ENCODE measurements at places on chromosomes 12 and 14.

- no peak for DNase-seq
These were observed 461.1 kb downstream of the LRIG3 start for GRCh38 chr12:58459191-58459590.

DNA sequence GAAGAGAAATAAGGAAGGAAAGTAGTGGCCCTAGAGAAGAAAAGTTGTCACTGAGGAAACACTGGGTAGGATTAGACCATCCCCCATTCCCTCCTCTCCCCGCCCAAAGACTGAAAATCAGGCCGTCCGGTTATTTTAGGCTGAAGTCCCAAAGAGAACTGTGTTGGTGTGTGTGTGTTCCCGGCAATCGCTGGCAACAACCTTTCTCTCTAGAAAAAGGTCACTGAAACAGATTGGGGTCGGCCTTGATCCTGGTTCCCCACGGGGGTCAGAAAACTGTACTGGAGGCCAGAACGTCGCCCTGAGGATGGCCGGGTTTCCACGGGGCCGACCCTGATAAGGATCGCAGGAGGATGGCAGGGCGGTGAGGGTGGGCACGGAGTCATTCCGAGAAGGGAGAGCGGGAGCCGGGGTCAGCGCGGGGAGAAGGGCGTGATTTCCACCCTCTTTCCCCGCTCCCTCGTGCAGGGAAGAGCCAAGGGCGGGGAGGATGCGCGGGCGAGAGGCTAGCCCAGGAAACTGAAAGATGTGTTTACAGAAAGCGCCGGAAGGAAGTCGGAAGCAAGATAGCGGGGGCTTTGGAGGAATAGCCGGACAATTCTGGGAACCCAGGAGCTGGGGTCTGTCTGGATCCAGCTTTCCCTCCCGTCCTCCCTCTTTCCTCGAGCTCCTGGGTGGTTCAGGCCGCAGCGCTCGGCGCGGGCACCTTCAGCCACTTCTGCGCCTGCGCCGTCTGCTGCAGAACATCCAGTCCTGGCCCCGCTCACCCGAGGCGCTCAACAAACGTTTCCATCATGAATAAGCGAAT lies 25.3 kb upstream of the SPTLC2 start:
- DNase-seq: peak; percentile 30

DNA sequence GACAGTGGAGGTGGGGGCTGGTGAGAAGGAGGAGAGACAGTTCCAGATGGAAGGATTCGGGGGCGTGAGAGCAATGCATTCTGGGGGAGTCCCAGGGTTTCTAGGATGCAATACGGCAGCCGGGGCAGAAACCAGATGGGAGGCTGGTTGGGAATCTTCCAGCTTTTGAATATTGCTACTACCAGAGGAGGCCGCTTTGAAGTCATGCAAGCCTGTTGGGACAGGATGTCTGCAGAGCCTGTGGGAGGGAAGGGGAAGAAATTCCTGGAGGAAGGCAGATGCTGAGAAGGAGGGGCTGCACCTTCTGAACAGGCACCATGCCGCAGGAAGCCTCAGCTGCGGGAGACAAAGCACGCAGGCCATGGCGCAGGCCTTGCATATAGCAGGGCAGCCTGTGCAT lies 105.4 kb downstream of the APAF1 start:
- no peak for DNase-seq

GRCh38 chr12:27922531-27923139 lies 49.9 kb downstream of the PTHLH start:
- DNase-seq: no peak

- DNase-seq: no peak
These were observed 15.5 kb downstream of the MORN3 start for GRCh38 chr12:121653999-121654398.

- DNase-seq: no peak
These were observed 65.2 kb downstream of the SRGAP1 start for GRCh38 chr12:63909746-63910145.

GRCh38 chr14:74667758-74668157 lies 45.1 kb downstream of the AREL1 start:
- no peak for DNase-seq

DNA sequence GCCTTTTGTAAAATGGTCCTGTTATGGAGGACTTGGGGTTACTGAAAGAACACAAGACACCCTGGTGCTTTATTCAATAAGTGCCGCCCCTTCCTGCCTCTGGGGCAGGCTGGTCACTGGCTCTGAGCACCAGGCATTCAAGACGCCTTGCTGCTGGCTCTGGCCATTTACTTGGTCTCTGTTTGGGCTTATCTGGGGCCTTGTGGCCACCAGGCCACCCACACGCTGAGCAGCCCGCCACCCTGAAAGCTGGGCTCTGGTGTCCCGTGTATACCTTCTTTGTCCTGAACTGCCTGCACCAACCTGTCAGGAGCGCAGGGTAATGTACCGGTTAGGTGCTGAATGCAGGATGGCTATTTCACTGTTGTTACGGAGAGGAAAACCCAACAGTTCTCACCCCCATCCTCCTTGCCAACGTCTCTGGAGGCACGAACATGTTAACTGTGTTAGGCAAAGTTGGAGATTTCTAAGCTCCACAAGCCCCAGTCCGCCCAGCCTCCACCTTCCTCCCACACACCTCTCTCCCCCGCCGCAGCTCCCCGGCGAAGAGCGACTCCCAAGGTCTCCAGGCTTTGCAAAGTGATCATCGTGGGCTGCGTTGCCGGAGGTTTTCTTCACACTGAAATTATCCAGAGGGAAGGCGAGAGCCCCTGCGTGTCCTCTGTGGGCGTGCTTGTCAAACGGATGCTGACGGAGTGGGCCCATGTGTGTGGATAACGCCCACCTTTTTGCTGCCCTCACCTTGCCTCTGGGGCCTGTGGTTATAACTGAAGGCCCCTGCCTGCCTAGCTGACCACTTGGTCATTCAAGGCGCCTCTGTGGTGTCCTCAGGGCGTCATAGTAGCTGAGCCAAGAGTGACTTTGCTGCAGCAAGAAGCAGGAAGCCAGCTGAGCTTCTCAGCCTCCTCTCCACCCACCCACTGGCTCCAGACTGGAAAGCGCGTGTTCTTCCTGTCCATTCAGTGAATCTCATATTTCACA lies 18.8 kb upstream of the BEGAIN start:
- DNase-seq: no peak

DNA sequence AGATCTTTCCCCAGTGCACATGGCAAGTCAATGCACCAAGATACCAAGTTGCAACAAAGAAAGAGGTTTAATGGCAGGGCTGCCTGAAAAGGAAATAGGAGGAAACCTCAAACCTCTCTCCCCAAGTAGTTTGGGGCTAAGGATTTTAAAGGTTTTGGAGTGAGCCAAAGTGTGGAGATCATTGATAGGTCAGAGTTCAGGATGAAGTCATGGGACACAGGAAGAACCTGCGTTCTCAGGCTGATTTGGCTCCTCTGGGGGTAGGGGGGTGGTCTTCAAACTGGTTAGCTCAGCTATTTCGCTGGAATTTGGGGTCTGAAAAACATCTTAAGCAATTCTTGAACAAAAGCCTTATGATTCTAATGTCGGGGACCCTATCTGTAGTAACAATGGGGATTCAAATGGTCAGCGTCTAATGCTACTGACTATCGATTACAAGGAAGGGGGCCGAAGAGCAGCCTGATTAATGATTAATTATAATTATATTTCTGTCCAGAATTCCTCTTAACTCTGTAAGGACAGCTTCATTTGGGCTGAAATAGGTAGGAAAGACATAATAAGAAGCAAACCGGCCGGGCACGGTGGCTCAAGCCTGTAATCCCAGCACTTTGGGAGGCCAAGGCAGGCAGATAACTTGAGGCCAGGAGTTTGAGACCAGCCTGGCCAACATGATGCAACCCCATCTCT lies 31.4 kb downstream of the AICDA start:
- DNase-seq: no peak

DNA sequence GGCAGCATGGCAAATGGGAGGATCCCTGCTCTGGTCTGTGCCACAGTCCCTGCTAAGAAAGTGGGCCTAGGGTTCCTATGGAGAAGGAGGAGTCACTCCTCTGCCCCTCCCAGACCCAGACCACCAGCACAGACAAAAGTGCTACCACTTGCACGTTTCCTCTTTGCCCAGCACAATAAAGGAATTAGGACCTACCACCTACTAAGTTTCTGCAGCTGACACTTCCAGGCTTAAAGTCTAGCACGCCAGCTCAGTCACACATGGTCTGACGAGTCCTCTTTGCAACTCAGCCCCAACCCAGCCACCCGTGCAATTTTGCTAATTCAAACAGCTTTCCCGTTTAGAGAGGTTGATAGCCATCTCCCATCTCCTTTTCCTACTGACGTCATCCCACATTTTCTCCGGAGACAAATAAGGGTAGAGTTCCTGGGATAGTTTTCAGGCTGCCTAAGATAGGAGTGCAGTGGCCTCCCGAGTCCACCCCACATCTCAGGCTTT lies 66.2 kb upstream of the PTGR2 start:
- DNase-seq: peak; percentile 21

GRCh38 chr14:93018366-93018765 lies 95.4 kb downstream of the CHGA start:
- no peak for DNase-seq

- no peak for DNase-seq
These were observed 725.5 kb upstream of the FLRT2 start for GRCh38 chr14:84804468-84804867.

- DNase-seq: no peak
These were observed 254.0 kb downstream of the ANO6 start for GRCh38 chr12:45469902-45470301.

GRCh38 chr14:92435154-92435553 lies 78.4 kb upstream of the RIN3 start:
- no peak for DNase-seq

GRCh38 chr12:56143217-56143616 lies 9.2 kb upstream of the MYL6B start:
- DNase-seq: no peak

DNA sequence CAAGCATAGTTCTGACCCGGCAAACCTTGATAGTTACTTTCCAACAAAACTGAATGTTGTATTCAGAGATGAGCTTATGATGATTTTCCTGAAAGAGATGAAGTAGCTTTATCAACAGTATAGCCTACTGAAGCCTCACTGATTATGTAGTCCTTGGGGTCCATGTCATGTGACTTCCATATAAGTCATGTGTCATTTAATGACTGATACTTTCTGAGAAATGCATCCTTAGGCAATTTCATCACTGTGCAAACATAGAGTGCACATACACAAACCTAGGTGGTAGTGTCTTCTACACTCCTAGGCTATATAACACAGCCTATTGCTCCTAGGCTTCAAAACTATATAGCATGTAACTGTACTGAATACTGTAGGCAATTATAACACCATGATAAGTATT lies 28.5 kb upstream of the TUBA1C start:
- DNase-seq: no peak

- no peak for DNase-seq
These were observed 1.1 kb downstream of the CCDC197 start for GRCh38 chr14:93997916-93998870.

DNA sequence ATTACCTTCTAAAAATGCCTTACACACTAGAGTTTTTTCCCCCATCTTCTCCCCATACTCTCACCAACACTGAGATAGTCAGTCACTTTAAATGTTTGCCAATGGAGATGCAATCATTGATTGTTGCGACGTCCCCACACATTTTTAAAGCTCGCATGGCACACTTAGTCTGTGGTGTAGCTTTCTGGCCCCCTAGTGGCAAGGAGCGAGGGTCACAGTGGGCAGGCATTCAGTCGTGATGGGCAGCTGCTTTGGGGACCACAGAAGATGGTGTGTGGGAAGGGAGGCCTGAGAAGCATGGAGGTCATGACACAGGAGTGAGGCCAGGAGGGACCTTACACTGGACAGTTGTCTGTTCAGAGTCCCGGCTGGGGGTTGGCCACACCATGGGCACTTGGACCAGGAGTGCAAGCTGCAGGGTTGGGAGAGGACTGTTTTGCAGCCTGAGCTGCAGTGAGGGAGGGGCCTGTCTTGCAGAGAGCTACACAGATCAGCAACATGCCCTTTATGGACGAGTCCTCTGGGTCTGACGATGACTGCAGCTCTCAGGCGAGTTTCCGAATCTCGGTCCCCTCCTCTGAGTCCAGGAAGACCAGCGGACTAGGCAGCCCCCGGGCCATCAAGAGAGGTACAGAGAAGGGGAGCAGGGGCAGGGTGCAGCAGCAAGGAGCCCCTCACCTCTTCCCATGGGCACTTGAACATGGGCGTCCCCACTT lies 28.6 kb downstream of the PIGH start:
- peak; percentile 48 for DNase-seq

DNA sequence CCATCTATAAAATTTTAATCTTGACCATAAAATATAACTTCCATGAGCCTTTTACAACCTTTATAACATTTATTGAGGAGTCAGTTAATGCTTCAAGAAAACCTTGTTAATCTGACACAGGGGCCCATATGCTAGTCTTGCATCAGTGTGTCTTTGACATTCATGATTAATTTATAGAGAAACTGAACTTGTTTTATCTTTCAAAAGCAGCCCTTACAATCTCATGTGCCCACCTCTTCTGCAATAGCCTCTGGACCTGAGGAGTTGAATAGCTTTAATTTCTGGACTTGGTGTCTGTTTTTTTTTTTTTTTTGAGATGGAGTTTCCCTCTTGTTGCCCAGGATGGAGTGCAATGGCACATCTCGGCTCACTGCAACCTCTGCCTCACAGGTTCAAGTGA lies 8.6 kb upstream of the LPCAT3 start:
- DNase-seq: no peak

DNA sequence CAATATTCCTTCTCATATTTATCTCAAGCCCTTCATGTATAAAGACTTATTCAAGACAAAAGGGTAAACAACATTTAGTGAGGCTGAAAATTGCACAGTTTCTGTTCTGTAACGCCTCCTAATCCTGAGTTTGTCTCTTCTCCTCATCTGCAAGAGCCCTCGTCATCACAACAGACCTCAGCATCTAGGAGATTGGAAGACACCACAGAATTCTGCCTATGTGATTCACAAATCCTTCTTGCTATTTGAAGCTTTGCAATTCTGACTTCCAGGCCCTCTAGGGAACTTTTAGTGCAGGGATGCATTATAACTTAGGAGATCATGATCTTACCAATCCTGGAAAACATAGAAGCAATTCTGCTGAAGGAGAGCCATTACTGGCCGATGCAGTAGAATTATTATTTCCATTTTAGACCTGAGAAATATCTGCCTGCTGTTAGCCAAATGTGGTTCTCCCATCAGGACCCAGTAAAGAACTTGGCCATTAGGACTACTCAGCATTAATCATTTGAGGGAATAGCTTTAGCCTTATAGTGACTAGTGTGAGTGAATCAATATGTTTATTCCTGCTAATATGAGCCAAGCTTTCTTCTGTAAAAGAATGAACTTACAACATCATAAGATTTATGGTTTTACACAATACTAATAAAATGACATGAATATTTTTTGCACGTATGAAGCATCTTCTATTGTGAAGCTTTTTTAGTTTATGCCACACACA lies 119.5 kb downstream of the ANO4 start:
- no peak for DNase-seq

Data from stimulated activated naive CD4-positive, alpha-beta T cell (primary cell).